Naive thymus-derived CD4-positive, alpha-beta T cell (primary cell): ENCODE measurements at places on chromosomes 2 and 18. TPM values are rescaled to one million over a fixed set of nuclear protein-coding genes. Genes with fewer than 3 reads are reported as not detected.
A peak's percentile ranks its signal among the peaks of the same experiment; 100 is the strongest.

DNA sequence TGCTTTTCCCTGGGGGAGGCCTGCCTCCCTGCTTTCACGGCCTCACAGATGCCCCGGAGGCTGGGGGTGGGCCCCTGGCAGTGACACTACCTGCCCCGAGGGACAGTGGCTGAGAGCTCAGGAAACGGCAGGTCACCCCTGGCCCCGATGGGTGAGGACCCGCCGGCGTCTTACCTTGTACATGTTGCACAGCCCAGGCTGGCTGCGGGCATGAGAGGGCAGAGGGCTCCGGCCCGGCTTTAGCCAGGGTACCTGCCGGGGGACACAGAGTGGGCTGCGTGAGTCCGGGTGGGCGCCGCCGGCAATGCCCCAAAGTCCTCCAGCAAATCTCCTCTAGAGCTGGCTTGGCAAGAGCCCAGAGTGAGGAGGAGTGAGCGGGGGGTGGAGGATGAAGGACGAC, 122.9 kb downstream of the MBP start:
- H3K4me3 ChIP-seq = no peak overlapping the region
- no peak overlapping the region for H3K27ac ChIP-seq
- H3K27me3 ChIP-seq = no peaks in the 10 kb centered on the region
- peaks cover 7% of the 10 kb centered on the region for H3K4me1 ChIP-seq

- H3K36me3 ChIP-seq = no peaks in the 10 kb centered on the region
- no peak within 1 kb of the TSS for H3K27ac ChIP-seq
- no peaks in the 10 kb centered on the region for H3K4me1 ChIP-seq
Observed at GRCh38 chr2:20224716-20225293, at the start of gene SDC1. TSS of gene SDC1 (minus strand) at chr2:20225130. CDS start at chr2:20224867, 263 bp downstream.

DNA sequence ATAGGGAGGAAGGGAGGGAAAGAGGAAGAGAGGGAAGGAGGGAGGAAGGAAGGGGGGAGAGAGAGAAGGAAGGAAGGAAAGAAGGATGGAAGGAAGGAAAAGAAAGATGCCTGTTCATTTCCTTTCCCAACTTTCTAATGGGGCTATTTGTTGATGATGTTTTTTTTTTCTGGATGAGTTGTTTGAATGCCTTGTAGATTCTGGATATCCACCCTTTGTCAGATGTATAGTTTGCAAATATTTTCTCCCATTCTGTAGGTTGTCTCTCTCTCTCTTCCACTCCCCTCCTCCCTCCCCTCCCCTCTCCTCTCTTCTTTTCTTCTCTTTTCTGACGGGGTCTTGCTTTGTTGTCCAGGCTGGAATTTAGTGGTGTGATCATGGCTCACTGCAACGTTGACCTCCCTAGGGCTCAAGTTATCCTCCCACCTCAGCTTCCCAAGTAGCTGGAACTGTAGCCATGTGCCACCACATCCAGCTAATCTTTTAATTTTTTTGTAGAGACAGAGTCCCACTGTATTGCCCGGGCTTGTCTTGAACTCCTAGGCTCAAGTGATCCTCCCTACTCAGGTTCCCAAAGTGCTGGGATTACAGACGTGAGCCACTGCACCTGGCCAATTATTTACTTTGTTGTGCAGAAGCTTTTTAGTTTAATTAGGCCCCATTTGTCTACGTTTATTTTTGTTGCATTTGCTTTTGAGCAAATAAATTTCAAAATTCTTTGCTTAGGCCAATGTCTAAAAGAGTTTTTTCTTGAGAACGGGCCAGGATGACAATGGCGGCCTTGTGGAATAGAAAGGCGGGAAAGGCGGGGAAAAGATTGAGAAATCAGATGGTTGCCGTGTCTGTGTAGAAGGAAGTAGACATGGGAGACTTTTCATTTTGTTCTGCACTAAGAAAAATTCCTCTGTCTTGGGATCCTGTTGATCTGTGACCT, 57.3 kb upstream of the FAM117B start:
- no peak for DNase-seq
- H3K27ac ChIP-seq = no peak overlapping the region
- no peaks in the 10 kb centered on the region for H3K4me1 ChIP-seq
- no peak overlapping the region for H3K4me3 ChIP-seq
- no peaks in the 10 kb centered on the region for H3K27me3 ChIP-seq

GRCh38 chr2:118693287-118693822, 154.1 kb downstream of the EN1 start:
- DNase-seq = no peak
- H3K27ac ChIP-seq = no peak overlapping the region
- no peaks in the 10 kb centered on the region for H3K4me1 ChIP-seq
- H3K36me3 ChIP-seq = no peaks in the 10 kb centered on the region
- no peak overlapping the region for H3K4me3 ChIP-seq

DNA sequence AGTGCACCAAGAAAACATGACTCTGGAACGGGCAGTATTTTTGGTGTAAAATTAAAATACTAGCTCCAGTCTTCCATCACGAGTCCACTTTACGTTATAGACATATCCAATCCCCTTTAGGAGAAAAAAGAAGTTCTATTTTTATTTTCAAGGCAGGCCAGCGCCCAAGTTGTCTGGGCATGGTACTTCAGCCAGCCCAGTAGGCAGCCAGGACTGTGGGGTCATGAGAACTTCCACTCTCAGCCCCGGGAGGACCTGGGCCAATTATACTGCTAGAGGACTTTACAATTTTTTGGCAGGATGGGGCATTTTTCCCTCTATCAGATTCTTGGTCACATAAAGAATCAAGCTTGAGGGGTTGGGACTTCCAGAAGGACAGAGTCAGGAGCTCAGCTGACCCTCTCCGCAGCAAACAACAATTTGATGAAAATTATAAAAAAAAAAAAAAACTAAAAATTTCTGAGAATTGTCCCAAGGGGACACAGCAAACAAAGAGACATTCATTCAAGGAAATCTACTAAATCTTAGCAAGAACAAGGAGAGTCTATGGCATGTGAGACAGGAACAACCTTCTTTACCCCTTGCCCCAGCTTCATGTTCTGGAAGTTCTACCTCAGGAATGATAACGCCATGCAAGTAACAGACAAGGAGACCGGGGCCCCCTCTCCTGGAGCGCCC, 37.3 kb upstream of the B3GNT2 start:
- no peak overlapping the region for H3K27ac ChIP-seq
- DNase-seq = no peak
- H3K4me3 ChIP-seq = no peak overlapping the region

DNA sequence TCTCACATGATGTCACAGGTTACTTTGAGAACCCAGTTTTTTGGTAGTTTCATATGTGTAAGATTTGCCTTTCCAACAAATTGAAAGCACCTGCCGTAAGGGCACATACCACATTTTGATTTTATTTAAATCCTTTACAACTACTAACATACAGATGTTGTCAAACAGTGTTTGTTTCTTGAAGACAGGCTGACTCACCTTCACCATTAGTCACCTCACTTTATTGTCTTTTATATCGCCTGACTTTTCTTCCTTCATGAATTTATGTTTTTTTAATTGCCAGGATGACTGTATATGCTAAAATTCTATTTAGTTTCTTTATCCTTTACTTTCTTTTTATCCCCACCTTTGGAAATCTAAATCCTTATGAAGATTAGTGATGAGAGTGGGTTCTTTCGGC, 886.7 kb downstream of the SUCLG1 start:
- no peaks in the 10 kb centered on the region for H3K36me3 ChIP-seq
- no peak overlapping the region for H3K4me3 ChIP-seq
- H3K4me1 ChIP-seq = no peaks in the 10 kb centered on the region

GRCh38 chr18:76416911-76417310, 78.1 kb downstream of the ZNF516 start:
- no peak for DNase-seq
- no peaks in the 10 kb centered on the region for H3K36me3 ChIP-seq
- H3K4me3 ChIP-seq = no peak overlapping the region
- no peak overlapping the region for H3K27ac ChIP-seq

- no peaks in the 10 kb centered on the region for H3K27me3 ChIP-seq
- H3K27ac ChIP-seq = no peak overlapping the region
- DNase-seq = no peak
- H3K4me1 ChIP-seq = no peaks in the 10 kb centered on the region
- H3K4me3 ChIP-seq = no peak overlapping the region
Observed at GRCh38 chr18:34809451-34810072, 99.5 kb downstream of the DTNA start.

- H3K36me3 ChIP-seq = no peaks in the 10 kb centered on the region
- H3K27me3 ChIP-seq = no peaks in the 10 kb centered on the region
- DNase-seq = no peak
- no peaks in the 10 kb centered on the region for H3K4me1 ChIP-seq
- H3K4me3 ChIP-seq = no peak overlapping the region
Observed at GRCh38 chr2:40072442-40073232, 293.6 kb upstream of the THUMPD2 start.

DNA sequence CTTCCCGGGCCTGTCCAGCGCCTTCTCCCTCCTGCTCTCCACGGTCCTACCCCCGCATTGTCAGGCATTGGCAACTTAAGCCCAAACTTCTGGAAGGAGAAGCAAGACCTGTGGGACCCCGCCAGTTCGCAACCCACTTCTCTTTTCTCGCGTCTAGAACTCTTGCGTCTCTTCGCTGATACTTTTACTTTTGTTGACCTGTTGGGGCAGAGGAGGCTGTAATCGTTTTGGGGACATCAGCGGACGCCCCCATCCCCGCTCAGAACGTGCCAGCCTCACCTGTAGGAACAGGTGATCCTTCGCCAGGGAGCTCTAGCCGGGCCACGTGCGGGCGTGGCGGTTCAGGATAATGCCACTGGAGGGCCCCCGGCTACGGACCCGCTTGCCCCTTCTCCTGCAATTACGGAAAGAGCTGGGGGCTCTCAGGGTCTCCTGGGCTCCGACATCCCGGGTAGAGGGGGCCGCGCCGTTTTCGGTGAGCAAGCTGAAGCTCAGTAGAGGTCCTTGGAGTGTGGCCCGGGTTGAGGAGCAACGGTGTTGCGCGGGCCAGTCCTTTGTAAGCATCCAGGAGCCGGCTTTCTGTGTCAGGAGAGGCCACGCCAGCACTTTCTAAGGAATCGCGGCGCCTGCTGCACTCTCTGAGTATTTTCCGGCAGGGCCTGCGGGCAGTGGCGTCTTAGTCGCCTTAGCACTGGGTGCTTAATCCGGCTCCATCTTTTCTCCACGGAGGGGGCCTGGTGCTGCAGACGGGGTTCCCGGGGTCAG, 1.6 kb downstream of the MTCL1 start:
- H3K27ac ChIP-seq = no peak overlapping the region
- peak overlapping the region; percentile 18 for H3K4me3 ChIP-seq
- H3K27me3 ChIP-seq = peaks cover 5% of the 10 kb centered on the region
- H3K4me1 ChIP-seq = peaks cover 6% of the 10 kb centered on the region

DNA sequence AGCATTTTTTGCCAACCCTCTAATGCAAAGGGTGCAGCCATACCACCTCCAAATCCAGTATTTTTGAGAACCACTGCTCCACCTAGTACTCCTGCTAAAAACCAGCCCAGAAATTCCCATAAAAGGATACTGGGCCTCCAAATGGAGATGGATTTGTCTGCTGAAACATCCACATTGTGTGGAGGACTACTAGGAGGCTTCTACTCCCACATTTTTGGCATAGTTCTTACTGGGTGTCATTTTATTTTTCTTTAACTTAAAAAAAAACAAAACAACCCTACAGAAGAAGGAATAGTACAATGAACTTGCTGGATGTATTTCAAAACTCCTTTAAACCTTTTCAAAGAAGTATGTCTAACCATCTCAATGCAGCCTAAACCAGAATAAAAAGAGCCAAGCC, 219.2 kb downstream of the SRBD1 start:
- H3K36me3 ChIP-seq = no peaks in the 10 kb centered on the region
- no peak overlapping the region for H3K4me3 ChIP-seq
- no peaks in the 10 kb centered on the region for H3K27me3 ChIP-seq
- no peak overlapping the region for H3K27ac ChIP-seq
- DNase-seq = no peak

GRCh38 chr2:138979131-138979785, 199.1 kb upstream of the NXPH2 start:
- no peaks in the 10 kb centered on the region for H3K4me1 ChIP-seq
- no peak overlapping the region for H3K4me3 ChIP-seq
- H3K27me3 ChIP-seq = no peaks in the 10 kb centered on the region
- no peak overlapping the region for H3K27ac ChIP-seq

DNA sequence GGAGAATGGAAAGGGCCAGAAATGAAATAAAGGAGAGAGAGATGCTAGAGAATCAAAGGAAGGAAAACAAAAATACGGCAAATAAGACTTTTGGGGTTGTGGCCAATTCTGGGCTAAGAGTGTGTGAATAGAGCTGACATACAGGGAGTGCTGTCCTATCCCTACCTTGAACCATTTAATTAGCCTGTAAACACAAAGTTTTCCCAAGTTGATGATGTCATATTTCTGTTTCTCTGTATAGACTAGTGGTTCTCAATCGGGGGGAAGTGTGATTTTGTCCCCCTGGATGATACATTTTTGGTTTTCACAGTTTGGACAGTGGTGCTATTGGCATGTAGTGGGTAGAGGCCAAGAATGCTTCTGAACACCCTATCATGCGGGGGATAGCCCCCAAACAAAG, 148.8 kb downstream of the ACTR3 start:
- DNase-seq = no peak
- no peaks in the 10 kb centered on the region for H3K27me3 ChIP-seq
- no peak overlapping the region for H3K4me3 ChIP-seq

- H3K4me1 ChIP-seq = no peaks in the 10 kb centered on the region
- H3K4me3 ChIP-seq = no peak overlapping the region
- no peak for DNase-seq
- no peaks in the 10 kb centered on the region for H3K27me3 ChIP-seq
- no peak overlapping the region for H3K27ac ChIP-seq
Observed at GRCh38 chr2:112032224-112032586, 22.9 kb upstream of the TMEM87B start.

DNA sequence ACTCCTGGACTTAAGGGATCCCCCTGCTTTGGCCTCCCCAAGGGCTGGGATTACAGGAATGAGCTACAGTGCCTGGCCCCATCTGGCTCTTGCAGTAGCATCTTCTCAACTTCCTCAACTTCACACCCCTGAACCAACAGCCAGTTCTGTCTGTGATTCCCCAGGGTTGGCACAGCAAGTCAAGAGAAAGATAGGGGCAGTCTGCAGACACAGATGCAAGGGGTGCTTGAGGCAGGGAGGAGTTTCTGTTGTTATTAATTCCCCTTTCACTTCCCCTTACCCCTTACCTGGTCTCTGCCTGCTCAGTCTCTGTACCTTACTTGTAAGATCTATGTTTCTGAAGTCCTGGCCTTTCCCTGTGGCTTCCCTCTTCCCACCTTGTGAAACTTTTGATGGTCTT, 54.1 kb upstream of the MEX3C start:
- no peak for DNase-seq
- no peak overlapping the region for H3K27ac ChIP-seq
- no peaks in the 10 kb centered on the region for H3K4me1 ChIP-seq
- no peak overlapping the region for H3K4me3 ChIP-seq
- no peaks in the 10 kb centered on the region for H3K36me3 ChIP-seq
- H3K27me3 ChIP-seq = no peaks in the 10 kb centered on the region

- peaks cover 14% of the 10 kb centered on the region for H3K36me3 ChIP-seq
- H3K27ac ChIP-seq = no peak overlapping the region
- H3K4me1 ChIP-seq = peaks cover 15% of the 10 kb centered on the region
Observed at GRCh38 chr2:232833830-232834229, 36.2 kb upstream of the SNORC start.

The SERPINB4 gene
- polyA plus RNA-seq = not detected

The DSC1 gene
- polyA plus RNA-seq = 4.9 TPM

The UGT1A3 gene
- not detected for polyA plus RNA-seq

The CNNM4 gene
- polyA plus RNA-seq = 1.4 TPM

The COL3A1 gene
- polyA plus RNA-seq = not detected

The CCL20 gene
- polyA plus RNA-seq = not detected

The MARS2 gene
- 10.0 TPM for polyA plus RNA-seq
